Renal cortical epithelial cell (primary cell): ENCODE measurements at places on chromosomes 2 and 18.

GRCh38 chr2:129191530-129191929 is 787.9 kb upstream of the RAB6C start:
- peak; percentile 7 for DNase-seq

DNA sequence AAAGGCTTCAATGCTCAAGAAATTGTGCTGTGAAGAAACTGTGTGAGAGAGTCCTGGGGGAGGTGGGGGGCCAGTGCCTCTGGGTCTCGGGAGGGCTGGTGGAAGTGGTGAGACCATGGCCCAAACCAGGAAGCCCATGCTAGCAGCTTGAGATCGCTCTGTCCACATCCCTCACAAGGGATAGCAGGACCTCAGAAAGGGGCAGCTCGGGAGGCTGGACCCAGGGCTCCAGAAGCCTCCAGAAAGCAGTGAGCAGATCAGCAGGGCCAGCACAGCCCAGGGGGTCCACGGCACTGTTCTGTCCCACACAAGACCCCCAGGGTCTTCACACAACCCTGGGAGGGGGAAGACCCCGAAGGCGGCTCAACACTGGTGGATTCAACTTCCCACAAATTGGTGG is 24.1 kb downstream of the ST8SIA5 start:
- no peak for DNase-seq

DNA sequence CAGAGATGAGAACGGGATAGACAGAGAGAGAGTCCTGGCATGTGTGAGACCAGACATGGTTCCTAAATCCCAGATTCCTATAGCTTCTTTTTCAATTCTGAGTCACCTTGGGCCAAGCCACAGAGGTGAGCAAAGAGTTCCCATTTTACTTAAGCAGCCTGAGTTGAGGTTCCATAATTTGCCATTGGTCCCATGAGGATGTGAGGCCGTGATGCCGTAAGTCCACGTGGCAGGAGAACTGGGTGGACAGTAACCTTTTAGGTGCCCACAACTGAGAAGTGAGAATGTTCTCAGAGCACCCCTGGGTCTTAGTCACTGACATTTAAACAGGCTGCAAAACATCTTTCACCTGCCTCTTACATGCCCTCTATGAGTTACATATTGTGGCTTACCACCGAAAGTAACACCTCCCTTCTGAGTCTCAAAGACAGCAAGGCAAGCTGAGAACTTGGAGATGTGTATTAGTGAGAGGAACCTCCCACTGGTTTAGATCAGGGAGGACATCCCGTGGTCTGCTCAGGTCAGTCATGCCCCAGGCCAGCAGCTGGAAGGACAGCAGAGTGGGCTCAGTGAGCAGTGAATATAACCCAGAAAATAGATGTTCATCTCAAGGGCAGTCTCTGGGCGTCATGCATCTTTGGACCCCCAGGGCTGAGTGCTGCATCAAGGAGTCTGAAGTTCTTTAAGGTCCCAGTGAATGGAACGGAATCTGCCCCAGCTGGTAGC is 127.9 kb upstream of the LGALSL start:
- no peak for DNase-seq

- DNase-seq: no peak
These were observed 1.2 kb downstream of the CNPPD1 start for GRCh38 chr2:219175486-219175885.

- DNase-seq: no peak
These were observed 10.9 kb upstream of the INPP5D start for GRCh38 chr2:233049194-233049761.

DNA sequence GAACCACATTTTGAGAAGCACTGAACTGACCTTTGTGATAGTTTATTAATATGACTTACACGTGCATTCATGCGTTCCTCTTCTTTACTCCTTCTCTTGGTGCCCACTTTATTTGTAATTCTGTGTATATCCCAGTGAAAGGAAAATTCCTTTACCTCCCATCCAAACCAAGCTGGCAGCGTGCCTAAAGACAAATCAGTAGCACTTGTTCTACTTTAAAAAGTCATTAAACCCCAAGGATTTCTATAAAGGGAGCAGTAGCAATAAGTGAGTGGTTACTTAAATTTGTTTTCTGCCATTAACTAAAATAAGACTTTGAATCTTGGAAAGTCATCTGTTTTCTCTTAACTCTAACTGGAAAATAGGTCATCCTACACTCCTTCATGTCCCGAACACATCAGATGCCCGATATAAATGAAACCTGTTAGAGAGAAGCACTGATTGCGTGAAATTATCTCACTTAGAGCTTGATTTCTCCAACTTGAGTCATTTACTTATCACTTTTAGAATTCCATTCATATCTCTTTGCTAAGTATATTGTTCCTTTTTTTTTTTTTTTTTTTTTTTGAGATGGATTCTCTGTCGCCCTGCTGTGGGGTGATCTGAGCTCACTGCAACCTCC is 10.7 kb downstream of the PIK3C3 start:
- no peak for DNase-seq

GRCh38 chr2:11417946-11418585 is 47.9 kb downstream of the E2F6 start:
- DNase-seq: no peak

DNA sequence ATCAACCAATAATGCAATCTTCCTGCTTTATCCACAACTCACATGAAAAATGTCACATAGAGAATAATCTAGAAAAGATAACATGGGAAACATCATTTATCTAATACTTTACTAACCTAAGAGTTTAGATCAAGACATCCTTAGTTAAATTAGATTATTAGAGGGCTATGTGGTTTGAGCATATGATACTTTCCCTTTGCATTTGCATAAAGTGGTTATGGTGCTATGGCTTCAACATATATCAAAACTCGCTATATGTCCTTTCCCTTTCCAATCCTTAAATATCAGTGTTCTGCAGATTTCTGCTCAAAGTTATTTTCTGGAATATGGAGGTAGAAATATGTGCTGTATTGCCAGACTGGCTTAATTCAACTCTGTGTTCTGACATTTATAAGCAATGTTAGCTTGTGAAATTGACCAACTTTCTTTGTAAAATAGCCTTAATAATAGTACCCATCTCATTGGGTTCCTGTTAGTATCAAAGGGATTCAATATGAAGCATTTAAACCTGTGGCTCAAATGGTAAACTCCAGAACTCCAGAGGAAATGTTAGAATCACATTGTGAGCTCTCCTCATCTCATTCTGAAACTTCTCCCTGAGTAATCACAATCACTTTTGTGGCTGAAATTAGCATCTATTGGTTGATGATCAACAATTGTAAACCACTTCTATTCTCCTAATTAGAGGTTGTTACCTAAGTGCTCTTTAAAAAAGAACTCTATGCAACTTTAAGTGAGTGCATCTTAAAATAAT is 1089.9 kb upstream of the SLC39A10 start:
- DNase-seq: no peak

DNA sequence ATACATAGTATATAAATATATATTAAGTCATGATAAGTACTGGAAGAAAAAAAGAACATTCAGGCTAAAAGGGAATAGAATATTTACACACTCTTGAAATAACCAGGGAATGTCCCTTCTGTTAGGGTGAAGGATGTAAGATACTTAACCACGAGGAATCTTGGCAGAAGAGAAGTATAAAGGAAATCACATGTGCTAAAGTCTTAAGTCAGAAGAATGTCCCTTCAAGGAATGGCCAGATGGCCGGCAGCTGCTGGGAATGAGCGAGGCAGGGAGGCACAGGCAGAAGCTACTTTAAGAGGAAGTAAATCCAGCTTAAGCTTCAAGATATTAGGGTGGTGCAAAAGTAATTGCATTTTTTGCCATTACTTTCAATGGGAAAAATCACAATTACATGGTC is 5.5 kb downstream of the CCDC102B start:
- peak; percentile 42 for DNase-seq

DNA sequence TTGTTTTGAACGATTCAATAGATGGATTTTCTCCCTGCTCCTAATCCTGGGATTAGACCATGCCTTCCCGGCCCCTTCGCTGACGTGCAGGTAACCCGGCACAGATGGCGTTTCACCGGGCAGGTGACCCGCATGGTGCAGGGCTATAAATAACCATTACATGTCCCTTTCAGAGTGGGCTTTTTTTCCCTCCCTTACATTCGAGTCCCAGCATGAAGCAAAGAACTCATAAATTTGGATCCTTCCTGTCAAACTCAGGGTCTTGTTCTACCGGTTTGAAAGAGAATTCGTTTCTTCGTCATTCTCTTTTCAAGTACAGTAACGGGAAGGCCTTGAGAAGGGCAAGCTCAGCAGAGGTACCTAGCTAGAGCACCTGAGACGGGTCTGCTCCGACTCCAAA is 46.1 kb downstream of the EDAR start:
- no peak for DNase-seq

- DNase-seq: no peak
These were observed 201.4 kb downstream of the NYAP2 start for GRCh38 chr2:225600865-225601264.

DNA sequence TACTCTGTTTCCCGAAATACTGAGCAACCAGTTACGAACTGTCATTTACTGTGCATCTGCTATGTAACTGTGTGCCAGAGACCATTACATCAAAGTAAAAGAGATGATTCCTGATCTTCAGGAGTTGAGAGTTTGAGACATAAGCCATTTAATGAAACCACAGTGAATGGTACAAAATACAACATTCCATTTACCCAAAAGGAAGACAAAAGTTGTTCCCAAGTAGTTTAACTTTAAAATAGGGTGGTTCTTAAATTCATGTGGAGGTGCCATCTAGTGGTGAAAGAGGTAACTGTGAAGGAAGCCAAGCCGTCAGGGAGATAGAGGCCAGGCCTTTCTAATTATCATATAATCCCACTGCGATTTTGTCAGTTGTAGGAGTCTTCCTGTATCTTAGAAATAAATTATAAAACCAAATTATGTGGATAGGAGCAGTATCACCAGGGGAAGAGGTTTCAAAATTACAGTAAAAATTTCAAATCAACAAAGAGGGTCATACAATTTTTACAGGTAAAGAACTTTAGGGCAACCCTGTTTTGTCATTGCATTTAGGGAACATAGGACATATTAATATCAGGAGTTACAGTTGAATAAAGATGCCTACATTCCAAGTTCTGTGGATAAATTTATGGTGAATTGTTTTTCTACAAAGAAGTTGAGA is 67.7 kb downstream of the EPAS1 start:
- DNase-seq: peak; percentile 65

GRCh38 chr18:9494778-9495331 is 19.5 kb downstream of the RALBP1 start:
- no peak for DNase-seq
